LHCN-M2 (cell line): ENCODE measurements at places on chromosomes 4 and X. TPM values are rescaled to one million over a fixed set of nuclear protein-coding genes. Genes with fewer than 3 reads are reported as not detected.

GRCh38 chrX:154368630-154369448, 5.6 kb downstream of the FLNA start:
- peak; percentile 96 for DNase-seq

DNA sequence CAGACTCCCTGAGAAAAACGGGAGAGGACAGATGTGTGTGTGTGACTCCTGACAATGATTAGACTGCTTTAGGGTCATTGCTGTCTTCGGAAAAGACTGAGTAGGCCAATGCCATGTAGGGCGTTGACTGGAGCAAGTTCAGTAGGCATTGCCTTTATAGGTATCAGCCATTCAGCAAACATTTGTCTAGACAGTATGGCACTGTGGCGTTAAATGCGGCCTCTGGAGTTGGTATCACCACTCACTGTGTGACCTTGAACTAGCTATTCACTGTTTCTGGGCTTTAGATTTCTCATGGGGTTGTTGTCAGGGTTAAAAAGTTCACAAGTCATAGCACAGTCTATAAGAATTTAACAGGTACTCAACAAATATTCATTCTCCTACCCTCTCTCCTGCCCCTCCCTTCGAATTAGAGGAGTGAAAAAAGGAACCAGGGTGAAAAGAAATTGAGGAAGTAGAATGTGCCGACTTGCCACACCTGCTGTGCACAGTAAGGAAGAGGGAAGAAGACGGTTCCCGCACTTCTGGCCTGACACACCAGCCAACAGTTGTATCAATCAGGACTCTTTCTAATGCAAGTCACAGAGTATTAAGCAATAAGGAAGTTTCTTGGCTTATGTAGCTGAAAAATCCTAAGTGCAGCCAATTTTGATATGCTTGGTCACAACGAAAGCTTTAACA, 83.2 kb upstream of the PLAC8 start:
- DNase-seq: no peak

- DNase-seq: peak; percentile 3
These were observed 1181.1 kb upstream of the PCDH7 start for GRCh38 chr4:29538889-29539646.

DNA sequence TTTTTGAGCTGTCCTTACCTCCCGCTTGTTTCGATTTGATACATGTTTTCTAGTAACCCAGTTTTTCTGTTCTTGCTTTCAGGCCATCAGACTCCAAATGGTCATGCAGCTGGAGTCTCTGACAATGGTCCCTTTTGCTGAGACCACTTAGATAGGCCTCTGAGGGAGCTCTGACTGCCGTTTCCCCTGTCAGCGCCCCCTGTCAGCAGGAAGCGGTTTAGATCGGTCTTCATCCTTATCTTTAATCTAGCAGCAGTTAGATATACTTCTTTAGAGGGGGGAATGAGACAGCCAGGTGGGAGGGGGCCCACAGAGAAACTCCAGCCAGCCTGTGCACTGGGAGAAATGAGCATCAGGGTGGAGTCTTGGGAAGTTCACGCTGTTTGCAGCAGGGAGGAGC, 457.9 kb downstream of the GPAT3 start:
- DNase-seq: no peak

DNA sequence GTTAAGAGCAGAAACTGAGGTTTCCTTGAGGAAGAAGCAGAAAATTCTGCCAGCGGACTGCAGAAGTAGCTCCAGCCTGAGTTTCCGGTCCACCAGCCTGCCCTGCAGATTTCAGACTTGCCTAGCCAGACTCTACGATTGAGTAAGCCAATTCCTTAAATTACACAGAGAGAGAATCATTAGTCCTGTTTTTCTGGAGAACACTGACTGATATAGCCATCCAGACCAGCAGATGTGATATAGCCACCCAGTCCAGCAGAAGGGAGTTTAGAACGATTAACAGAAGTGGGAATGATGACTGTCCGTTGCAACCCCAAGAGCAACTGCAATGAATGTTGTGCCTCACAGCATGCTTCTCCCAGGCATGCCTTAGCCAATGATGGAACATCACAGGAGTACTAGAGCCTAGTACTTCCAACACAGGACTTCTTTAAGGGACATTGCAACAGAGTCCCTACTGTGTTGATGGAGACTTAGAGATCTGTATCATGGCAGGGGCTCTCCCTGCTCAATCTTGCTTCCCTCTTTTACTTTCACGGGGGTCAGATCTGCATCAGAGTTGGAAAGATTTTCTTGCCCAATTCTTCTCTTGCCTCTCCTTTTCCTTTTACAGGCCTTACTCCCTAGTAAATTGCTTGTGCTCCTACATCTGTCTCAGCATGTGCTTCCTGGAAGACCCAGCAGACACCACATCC, 264.6 kb upstream of the CLNK start:
- no peak for DNase-seq

WDR17 gene
- total RNA-seq: 0.11 and 0.26 TPM in 2 replicates

GRCh38 chr4:101287324-101287723, 60.0 kb downstream of the PPP3CA start:
- DNase-seq: no peak

- no peak for DNase-seq
These were observed 120.9 kb downstream of the ANKRD50 start for GRCh38 chr4:124591637-124592036.

DNA sequence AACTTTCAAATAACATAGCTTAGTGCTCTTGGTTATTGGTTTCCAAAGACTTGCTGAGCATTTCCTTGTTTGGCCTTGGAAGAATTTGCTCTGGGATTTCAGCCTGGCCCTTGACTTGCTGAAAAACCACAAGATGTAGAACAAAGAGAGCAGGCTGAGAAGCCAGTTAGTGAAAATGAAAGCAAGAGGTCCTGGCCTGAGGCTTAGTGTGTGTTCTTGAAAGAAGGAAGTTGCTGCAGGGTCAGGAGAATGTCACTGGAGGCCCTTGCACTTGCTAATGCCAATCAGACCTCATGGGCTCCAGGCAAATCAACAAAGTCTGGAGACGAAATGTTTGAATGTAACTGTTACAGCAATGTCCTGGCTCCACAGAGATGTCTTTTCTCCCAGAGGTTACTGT, 79.4 kb downstream of the SYNPO2 start:
- peak; percentile 99 for DNase-seq

H2BW1 gene
- not detected in 2 replicates for total RNA-seq
